ENCODE measurements at places on chromosomes 2 and 18.

DNA sequence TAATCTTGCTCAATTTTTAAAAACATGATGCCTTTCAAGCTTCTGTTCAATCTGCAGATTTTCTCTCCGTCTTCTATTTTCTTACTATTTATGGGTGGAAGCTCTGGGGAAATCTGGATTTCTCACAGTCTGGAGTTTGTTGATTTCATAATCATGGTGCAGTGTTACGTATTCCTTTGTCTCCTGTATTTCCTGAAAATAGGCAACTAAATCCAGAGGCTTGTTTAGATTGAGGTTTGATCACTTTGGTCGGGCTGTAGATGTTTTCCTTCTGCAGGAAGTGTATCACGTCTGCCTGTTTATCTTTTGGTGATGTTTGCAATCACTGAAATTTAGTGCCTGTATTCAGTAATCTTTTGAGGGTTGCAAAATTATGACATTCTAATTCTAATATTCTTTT, 487.7 kb downstream of the LRRTM4 start:
- no peak for DNase-seq

DNA sequence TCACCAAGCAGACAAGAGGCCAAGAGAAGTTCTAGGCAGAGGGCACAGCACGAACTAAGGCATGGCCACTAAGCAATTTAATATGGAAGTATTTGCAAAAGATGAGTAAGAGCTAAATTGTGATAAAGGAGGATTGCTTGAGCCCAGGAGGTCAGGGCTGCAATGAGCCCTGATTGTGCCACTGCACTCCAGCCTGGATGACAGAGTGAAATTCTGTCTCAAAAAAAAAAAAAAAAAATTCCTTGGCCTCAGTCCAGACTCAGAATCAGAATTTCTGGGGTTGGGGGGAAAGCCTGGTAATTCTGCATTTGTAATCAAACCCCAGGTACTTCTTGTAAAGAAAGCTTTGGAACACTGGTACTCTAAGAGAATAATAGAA, 46.8 kb upstream of the RTN4 start:
- DNase-seq: no peak

DNA sequence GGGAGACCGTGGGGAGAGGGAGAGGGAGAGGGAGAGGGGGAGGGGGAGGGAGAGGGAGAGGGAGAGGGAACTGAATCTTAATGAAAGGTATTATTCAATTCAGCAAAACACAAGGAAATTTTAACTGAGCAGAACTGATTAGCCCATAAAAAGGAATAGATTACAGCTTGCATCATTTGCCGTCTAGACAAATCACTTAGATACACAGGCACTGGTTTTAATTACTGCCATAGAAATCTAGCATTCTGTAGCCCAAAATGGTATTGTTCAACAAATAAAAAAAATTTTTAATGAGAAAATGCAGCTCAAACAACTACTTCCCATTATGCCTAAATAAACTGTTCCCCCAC, 7.9 kb upstream of the KCNF1 start:
- DNase-seq: no peak

DNA sequence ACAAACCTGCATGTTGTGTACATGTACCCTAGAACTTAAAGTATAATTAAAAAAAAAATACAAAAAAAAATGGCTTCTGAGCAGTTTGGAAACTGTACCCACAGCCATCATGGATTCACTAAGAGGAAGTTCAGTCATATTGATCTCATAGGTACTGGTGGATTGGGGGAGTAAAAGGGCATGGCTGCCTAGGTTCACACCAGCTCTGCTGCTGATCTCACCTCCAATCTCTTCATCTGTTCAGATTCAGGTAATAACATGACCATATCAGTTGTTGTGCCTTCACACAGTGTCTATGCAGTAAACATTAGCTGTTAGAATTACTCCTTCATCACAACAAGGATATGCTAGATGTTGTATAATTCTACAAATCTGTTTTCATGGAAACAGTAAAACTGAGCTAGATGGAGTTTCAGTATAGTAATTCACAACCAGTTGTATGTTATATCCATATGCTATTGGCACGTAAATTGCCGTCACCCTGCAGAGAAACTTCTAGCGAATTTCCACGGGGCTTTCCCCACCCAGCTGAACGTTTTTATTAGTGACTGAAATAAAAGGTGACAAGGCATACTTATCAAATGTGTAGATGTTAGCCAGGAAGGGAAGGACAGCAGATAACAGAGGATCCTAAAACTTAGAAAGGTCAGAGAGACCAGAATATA, 59.3 kb upstream of the ITM2C start:
- DNase-seq: no peak

DNA sequence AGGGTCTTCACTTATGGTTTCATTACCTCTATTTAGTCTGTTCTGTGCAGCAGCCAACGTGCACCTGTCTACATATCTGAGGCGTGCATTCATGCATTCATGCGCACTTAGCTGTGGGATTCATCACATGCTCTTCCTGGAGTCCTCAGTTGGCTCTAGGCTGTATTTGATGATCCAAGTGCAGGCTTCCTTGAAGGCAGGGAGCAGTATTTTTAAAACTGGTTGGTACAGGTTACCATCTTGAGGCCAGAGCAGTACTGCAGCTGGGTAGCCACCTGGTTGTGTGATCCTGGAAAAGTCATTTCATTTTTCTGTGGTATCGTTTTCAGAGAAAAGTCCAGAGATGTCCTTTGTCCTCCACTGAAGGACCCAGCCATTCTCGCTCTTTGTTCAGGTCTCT, 109.8 kb downstream of the EN1 start:
- DNase-seq: no peak

DNA sequence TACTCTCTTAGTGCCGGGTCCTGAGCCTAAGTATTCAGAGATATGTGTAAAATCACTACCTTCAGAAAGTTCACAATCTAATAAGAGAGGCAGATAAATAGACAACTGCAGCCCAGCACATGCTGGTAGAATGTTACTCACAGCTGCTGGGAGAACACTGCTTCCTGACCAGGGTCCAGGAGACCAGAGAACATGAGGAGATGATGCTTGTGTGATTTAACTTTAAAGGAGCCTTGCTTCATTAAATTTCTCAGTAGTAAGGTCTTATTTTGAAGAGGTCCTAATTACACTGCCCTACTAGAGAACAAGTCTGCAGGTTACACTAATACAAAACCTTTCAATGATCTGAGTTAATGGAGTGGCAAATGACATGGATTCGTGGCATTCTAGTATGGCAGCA, 209.9 kb upstream of the TRIB2 start:
- DNase-seq: no peak

DNA sequence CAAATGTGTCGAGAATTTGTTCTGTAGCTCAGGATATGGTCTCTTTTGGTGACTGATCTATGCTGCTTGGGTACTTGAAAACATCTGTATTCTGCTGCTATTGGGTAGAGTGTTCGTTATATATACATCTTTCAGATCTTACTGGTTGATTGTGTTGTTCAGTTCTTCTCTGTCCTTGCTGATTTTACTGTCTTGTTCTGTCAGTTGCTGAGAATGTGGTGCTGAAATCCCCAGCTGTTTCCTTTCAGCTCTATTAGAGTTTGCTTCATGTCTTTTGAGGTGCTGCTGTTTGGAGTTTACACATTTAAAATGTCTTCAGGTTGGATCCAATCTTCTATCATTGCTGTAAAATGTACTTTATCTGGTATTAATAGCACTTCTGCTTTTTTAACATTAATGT, 12.9 kb downstream of the BCL2L11 start:
- no peak for DNase-seq

DNA sequence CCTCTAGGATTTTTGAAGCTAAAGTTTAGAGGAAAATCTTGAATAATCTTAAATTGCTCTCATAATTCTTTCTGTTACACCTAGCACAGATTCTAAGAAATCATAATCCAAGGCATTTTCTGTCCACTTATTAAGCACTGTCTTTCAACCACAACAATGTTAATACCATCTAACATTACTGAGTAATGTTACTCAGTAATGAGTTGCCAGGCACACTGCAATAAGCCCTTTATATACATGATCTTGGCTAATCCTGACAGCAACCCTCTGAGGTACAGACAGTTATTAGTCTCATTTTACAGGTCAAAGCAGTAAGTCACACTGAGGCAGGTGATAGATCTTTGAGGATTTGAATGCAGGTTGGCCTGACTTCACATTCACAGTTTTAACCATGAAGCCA, 291.9 kb downstream of the ALK start:
- DNase-seq: no peak

GRCh38 chr2:240961910-240962299, 36.5 kb upstream of the SNED1 start:
- no peak for DNase-seq

GRCh38 chr2:17912266-17912691, 33.8 kb downstream of the KCNS3 start:
- DNase-seq: no peak

DNA sequence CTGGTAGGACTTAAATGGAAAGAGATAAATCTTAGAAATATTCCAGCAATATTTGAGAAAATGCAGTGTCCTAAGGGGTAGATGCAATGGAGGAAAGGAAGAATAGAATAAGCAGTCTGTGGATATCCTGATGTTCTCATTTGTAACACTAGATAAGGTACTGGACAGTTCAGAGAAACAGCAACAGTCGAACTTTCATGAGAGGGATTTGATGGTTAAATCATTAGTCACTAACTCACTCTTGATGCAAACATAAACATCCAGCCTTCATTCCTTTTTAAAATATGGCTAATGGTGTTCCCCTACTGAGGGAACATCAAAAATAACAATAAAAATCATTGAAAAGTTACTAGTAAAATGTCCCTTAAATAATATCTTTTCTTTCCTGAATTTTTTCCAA, 211.4 kb upstream of the SLC39A10 start:
- DNase-seq: no peak

Measured in thymus (tissue), 14 donors.